Dermis blood vessel endothelial cell (primary cell): ENCODE measurements at places on chromosomes 4 and X. TPM values are rescaled to one million over a fixed set of nuclear protein-coding genes. Genes with fewer than 3 reads are reported as not detected.

DNA sequence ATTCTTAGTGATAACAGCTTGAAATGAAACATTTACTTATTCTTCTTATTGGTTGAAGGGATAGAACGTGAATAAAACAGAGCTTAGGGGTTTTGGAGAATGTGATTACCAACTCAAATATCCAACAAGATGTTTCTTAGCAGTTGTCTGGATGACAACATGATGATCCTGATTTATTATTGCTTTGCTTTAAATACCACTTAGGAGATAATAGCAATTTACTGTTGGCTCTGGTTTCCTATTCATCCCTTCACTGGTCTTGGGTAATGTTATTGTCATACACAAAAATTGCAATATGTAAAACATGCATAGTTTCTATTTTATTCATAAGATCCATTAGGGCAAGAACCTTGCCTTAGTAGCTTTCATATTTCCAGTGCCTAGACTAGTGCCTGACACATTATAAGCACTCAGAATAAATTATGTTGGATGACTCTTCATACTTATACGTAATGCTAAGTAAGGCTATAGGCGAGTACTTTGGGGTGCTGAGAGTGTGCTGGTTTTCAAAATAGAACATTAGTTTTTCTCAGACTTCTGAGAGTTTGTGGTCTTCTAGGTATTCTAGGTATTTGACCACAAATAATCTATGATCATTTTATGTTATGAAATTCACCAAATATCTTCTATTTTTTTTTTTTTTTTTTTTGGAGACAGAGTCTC lies 58.6 kb upstream of the PGRMC2 start:
- DNase-seq, result no peak

GRCh38 chrX:53347948-53348347 lies 66.6 kb upstream of the IQSEC2 start:
- no peak for DNase-seq

GRCh38 chrX:30513284-30513683 lies 64.3 kb downstream of the TASL start:
- peak; percentile 27 for DNase-seq

DNA sequence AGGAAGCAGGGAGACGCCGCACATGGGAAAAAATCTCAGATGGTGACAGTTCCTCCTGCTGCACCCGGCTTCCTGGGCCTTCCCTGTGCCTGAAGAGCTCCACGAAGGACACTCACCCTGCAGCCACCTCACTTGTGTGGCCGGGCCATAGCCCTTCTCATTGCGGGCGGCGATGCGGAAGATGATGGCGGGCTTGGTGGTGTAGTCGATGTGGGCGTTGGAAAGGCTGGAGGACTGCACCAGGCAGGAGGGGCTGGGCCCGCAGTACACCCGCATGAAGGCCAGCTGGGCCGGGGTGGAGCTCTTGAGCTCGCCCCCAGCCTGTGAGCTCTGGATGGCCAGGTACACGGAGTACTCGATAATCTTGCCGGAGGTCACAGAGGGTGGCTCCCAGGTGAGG lies 5.7 kb upstream of the RENBP start:
- DNase-seq, result no peak

- no peak for DNase-seq
Observed at GRCh38 chr4:56448301-56448700, 12.2 kb downstream of the PAICS start.

DNA sequence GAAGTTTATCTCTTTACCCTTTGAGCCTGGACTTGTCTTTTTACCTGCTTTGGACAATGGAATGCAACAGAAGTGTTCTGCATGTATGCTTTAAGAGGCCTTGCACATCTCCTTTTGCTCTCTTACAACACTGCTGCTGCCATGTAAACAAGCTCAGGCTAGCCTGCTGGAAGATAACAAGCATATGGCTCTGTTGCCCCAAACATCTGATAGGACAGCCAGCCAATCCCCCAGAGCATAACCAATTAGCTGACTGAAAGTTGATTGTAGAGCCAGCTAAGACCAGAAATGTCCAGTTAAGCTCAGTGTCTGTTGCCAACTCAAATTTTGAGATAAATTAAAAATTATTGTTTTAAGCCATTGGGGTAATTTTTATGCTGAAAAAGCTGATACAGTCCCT lies 510.6 kb upstream of the CNKSR2 start:
- no peak for DNase-seq

- no peak for DNase-seq
Observed at GRCh38 chrX:115462406-115462805, 98.6 kb upstream of the PLS3 start.

DNA sequence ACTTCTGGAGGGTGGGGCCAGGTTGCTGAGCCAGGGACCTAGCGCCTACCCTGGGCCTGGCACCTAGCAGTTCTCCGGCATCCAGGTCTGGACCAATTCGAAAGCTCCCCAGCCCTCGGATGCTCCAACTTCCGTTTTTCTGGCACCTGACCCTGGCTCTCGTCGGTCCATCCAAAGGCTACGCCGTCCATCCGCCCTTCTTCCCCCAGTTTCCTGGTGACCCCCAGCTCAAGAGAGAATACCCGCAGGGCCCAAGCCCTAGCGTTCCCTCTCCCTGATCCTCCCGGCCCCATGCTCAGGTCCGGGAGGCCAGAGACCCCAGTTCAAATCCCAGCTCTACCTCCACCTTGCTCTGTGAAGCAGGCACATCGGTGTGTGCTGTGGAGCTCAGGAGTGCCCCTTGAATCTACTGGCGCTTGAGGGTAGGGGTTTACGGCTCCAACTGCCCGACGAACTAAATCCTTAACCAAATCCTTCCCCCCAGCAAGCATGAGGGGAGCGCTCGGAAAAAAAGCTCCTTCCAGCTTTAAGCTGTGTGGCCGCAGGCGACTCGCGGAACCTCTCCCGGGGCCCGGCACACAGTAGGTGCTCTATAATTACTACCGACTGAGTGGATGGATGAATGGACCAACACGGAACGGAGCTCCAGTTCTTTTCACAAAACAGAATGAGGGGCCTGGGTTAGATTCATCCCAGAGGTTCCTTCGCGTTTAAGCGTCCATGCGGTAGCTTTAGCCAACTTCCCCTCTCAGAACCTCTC lies 1.1 kb downstream of the CRMP1 start:
- no peak for DNase-seq

DNA sequence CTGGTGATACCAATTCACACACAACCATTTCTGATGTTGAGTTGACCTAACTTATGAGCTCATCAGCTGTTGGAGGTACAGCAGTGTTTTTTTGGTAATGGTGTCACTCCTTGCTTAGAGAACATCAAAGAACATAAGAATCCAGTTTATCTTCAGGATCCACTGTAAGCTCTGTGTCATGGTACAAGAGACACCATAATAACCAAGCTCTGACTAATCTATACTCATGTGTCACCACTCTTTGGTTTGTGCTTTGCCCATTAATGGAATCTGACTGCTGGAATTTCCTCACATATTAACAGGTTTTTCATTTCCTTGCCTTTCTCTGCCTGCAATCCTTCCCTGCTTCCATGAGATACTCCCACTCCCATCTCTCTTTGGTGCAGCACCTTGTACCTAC lies 735.1 kb upstream of the LCORL start:
- no peak for DNase-seq

GRCh38 chrX:155611302-155611701 lies 1.4 kb downstream of the TMLHE start:
- no peak for DNase-seq

- DNase-seq, result peak; percentile 54
Observed at GRCh38 chr4:4388311-4388790, 1.4 kb downstream of the NSG1 start.

DNA sequence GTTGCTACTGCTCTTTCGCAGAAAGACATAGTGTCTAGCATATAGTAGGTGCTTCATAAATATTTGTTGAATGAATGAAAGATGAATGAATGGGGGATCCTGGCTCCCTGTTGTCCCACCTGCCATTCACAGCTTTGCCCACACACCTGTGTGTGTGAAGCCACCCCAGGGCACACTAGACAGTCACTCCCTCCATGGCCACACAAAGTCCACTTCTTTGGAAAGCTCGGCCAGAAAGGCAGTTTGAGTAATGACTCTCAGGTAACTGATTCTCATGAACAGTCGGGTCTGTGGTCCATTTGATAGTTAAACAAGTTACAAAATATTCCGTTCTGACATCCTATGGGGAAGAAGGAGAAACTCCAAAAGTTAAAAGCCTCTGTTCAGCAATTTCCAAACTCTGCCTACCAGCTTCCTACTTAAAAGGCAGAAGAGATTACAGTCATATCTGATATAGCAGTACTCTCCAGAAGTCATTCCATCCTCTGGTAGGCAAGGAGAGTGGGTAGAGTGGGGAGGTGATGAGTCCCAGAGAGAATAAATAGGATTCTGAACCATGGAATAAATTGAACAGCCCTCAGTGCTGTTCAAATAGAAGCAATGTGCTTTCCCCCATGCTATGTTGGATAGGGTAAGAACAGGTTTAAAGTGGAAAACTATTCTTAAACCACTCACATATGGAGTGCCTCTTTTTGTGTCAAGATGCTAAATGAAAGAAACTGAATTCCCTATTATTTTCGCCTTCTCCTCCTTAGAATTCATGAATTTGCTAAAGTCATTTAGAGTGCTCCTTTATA lies 204.9 kb upstream of the GALNT7 start:
- DNase-seq, result no peak

GRCh38 chr4:152501846-152502536 lies 33.9 kb downstream of the FBXW7 start:
- DNase-seq, result no peak

GRCh38 chrX:19862634-19863211 lies 24.7 kb downstream of the SH3KBP1 start:
- no peak for DNase-seq

DNA sequence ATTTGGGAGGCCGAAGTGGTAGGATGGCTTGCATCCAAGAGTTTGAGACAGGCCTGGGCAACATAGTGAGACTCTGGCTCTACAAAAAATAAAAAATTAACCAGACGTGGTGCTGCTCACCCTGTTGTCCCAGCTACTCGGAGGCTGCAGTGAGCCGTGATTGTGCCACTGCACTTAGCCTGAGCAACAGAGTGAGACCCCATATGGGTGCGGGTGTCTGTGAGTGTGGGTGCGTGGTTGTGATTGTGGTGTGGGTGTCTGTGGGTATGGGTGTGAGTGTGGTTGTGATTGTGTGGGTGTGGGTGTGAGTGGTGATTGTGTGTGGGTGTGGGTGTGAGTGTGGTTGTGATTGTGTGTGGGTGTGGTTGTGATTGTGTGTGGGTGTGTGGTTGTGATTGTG lies 114.6 kb downstream of the UBE2K start:
- DNase-seq, result no peak

- peak; percentile 37 for DNase-seq
Observed at GRCh38 chrX:70998411-70999027, 67.6 kb upstream of the SLC7A3 start.

DNA sequence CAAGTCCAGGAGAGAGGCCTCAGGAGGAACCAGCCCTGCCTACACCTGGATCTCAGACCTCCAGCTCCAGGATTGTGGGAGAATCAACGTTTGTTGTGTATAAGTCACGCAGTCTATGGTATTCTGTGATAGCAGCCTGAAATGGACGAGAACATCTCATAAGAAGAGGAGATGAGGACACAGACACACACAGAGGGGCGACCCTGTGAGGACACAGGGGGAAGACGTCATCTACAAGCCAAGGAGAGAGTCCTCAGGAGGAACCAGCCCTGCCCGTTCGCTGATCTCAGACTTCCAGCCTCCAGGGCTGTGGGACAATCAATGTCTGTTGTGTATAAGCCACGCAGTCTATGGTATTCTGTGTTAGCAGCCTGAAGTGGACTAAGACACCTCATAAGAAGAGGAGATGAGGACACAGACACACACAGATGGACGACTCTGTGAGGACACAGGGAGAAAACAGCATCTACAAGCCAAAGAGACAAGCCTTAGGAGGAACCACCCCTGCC lies 20.3 kb downstream of the P2RY8 start:
- no peak for DNase-seq

- DNase-seq, result no peak
Observed at GRCh38 chr4:1402021-1402515, 4.2 kb downstream of the NKX1-1 start.

- DNase-seq, result no peak
Observed at GRCh38 chr4:93646233-93646930, 182.2 kb upstream of the ATOH1 start.

The NAT8L gene
- total RNA-seq, result under 0.01 TPM in 2 replicates

The SASH3 gene
- not detected in 2 replicates for total RNA-seq

The LRRC66 gene
- 0.14 and 0.17 TPM in 2 replicates for total RNA-seq

The RHOXF2 gene
- not detected in 2 replicates for total RNA-seq

The SPACA5 gene
- not detected in 2 replicates for total RNA-seq

The GLRA3 gene
- total RNA-seq, result not detected in 2 replicates
